ENCODE measurements at places on chromosomes 11 and 22. TPM values are rescaled to one million over a fixed set of nuclear protein-coding genes. Genes with fewer than 3 reads are reported as not detected.

DNA sequence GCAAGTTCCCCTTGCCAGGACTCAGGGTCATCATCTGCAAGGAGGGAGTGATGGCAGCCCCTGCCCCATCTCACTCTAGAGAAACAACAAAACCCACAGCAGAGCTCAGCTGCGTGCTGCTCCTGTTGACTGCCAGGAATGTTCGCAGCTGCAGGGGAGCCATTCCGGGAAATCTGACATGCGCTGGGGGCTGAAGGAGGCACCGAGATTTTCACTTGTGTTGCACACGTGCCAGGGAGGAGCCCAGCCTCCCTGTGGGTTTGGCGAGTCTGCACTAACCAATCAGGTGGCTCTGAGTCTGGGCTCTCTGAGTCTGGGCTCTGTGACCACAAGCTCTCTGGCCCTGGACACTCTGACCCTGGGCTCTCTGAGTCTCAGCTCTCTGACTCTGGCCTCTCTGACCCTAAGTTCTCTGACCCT is 10.5 kb downstream of the FGF3 start:
- DNase-seq, result no peak

- DNase-seq, result no peak
Observed at GRCh38 chr11:116833816-116834534, 3.4 kb downstream of the APOA1 start.

- peak; percentile 30 for DNase-seq
Observed at GRCh38 chr11:74453373-74453975, 13.9 kb downstream of the KCNE3 start.

DNA sequence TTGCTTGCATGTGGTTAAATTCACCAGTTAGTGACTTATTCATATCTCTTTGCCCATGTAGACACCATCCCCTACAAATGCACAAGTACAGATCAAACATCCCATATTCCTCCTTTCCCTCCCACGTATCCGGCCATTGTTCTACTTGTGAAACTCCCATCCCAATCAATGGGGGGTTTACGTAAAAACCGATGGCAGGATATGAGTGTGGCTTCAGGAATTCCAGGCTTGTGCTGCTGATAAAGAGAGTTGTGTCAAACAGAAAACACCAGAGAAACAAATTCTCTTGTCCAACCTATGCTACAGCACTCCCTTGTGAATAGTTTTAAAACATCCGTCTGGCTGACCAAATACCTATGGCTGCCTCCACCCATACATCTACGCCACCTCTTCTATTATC is 15.5 kb downstream of the FLI1 start:
- no peak for DNase-seq

GRCh38 chr22:42091455-42091782 is 847 bp upstream of the NDUFA6 start:
- no peak for DNase-seq

DNA sequence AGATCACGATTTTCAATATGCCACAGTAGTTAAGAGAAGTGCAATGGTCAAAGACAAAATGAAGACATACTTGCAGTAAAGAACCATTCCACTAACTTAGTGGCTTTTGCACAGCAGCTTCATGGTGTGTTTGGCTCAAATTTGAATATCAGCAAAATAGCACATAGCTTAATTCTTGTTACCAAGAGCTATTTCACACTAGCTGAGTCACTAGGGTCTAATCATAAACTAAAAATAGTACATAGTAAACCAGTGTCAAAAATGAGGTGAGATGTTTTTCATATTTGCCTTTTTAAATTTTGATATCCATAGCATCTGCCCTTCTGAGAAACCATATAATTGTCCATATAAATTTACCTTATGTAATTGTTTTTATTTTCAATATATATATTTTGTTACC is 325.0 kb upstream of the LUZP2 start:
- DNase-seq, result no peak

GRCh38 chr11:71420455-71421241 is 27.5 kb downstream of the DHCR7 start:
- DNase-seq, result no peak

- no peak for DNase-seq
Observed at GRCh38 chr22:50303515-50303847, 4.0 kb downstream of the PLXNB2 start.

DNA sequence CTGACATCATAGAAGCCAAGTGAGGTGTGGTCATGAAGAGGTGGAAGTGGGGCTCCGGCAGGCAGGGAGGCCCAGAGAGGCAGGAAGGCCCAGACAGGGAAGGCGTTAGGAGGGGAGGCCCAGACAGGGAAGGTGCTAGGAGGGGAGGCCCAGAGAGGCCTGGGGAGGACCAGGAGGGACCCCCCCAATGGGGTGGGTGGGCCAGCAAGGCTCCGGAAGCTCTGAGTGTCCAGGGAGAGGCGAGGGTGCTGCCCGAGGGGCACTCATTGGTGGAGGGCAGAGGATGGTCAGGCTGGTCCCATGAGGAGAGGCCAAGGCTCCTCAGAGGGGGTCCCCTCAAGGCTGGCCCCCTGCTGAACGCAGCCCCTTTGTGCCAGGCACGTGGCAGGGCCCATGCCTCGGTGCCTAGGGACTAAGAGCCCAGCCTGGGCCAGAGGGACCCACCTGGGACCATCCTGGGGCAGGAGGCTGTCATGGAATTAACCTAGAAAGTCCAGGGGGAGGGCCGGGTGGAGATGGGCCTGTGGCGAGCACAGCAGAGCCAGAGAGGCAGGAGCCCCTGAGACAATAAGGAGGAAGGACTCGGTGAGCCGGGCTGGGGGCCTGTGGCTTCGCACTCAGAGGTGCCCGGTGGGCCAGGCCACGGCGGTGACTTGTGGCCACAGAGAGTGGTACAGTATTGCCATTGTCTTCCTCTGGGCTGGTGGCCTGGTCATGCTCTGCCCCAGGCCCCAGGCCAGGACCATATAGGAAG is 12.2 kb downstream of the PHLDA2 start:
- no peak for DNase-seq

The NLRP10 gene
- not detected for polyA plus RNA-seq

DNA sequence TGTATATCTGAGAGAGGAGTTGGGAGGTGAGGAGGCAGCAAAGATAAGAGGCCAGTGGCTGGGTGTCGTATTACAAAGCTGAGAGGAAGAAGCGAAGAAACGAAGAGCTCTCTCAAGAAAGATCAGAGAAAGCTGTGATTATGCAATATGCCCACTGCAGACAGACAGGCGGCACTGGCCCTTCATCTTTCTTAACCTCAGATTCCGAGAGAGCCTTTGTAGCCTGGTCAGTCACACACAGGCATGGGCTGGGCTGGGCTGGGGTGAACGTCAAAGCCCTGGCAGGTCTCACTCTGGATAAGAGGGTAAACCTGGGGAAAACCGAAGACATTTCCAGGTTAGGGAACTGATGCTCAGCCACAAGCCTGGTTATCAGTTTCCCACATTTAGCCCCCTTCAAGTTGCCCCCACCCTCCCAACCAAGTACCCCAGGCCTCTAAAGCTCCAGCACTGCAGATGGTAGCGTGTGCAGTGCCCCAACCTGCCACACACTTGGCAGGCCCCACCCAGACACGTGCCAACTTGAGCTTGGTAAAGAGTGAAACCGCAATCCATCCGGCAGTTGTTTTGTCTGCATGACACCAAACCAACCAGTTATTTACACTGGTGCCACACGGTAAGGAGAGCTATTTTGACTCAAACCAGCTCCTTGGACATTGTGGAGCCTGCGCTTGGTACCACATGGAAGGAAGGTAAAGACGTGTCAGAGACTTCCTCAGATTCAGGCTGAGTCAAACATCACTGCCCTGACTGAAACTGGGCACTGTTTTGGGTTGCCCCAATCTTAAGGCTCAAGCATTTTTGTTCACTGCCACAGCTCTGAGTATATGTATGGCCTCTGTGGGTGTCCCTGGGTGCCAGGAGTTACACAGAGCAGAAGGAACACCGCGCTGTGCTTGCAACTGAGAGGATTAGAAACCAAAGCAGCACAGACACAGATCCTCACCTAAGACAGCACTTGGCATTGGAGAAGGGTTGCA is 135.9 kb downstream of the FDX1 start:
- DNase-seq, result no peak

The ZBTB44 gene
- 10.7 TPM for polyA plus RNA-seq

DNA sequence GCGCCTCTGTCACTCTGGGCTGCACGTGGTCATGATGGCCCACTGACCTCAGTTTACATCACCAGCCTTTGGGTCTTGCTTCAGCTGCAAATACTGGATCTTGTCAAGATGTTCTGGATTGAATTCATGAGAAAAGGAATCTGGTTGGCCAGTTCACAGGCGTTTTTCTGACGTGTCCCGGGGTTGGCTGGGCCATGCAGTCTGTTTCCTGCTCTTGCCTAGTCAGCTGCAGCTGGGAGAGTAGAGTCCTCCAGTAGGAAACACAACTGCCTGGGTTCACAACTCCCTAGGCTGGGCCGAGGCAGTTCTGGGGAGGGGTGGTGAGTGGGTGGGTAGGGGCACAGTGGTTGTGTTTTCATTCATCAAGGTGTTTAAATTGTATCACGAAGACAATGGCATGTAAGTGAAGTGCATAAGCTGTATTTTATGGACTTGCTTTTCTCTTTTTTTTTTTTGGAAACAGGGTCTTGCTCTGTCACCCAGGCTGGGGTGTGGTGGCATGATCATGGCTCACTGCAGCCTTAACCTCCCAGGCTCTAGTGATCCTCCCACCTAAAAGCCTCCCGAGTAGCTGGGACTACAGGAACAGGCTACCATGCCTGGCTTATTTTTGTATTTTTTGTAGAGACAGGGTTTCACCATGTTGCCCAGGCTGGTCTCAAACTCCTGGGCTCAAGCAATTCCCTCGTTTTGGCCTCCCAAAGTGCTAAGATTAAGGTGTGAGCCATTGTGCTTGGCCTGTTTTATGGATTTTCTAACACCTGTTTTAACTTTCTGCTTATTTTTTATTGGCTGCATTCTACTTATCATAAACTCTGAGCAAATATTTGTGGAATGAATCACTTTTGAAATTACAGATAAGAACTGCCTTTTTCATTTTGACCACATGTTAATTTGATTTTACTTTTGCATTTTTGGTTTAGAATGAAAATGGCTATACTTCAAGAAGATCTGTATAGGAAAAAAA is 54.0 kb upstream of the PITPNB start:
- no peak for DNase-seq

DNA sequence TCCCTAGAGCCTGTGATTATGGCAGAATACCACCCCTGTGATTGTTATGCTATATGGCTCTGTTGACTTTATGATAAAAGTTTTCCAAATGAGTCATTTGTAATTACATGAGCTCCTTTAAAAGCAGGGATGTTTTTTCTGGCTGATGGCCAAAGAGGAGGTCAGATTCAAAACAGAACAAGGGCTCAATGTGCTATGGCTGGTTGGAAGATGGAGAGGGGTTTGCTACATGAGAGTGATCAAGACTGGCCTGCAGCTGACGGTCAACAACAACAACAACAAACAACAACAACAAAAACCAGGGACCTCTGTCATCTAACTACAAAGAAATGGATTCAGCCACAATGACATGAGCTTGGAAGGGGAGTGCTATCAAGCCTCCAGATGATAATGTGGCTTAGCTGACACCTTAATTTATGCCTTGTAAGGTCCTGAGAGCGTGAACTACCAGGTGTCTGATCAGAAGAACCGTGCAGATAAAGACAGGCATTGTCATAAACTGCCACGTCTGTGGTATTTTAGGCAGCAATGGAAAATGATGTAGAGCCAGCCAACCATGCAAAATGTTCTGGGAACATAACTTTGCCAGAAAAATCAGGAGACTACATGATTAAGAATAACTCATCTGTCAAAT is 47.2 kb downstream of the PIWIL3 start:
- no peak for DNase-seq

- no peak for DNase-seq
Observed at GRCh38 chr11:48081151-48082010, 101.0 kb downstream of the PTPRJ start.

GRCh38 chr22:47448231-47449223 is 686.1 kb downstream of the TBC1D22A start:
- no peak for DNase-seq

The OR5A1 gene
- polyA plus RNA-seq, result not detected

The MRGPRX3 gene
- polyA plus RNA-seq, result not detected

- DNase-seq, result peak; percentile 31
Observed at GRCh38 chr11:72573072-72573854, 101.0 kb downstream of the PDE2A start.

- DNase-seq, result no peak
Observed at GRCh38 chr11:15104166-15104565, 10.6 kb upstream of the INSC start.

The TPP1 gene
- polyA plus RNA-seq, result 167 TPM

DNA sequence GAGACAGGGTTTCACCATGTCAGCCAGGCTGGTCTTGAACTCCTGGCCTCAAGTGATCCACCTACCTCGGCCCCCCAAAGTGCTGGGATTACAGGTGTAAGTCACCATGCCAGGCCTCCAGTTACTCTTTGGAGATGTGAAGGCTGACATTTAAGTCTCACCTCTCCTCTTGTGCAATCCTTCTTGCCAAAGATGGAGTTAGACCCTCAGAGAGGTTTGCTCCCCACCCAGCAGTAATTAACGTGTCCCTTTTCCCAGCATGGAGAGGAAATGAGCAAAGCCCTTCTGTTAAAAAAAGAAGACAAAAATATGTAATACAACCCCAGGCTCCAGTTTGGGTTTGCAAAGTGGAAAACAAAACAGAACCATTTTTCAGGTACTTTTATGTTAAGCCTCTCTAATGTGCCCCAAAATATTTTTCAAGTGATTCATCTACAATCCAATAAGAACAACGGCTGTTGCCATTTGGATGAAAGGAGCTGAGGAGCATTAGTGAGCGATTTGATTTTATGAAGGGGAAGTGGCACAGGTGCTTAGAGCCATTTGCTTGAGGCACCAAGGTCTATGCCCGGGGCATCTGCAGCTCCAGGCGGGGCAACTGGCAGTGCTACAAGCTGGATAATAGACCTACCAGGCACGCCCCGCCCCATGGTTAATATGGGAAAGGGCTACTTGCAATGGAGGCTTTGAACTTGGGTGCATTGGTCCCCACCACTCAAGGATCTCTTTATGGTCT is 57.2 kb downstream of the GRIK4 start:
- no peak for DNase-seq

GRCh38 chr22:46684706-46685105 is 53.3 kb downstream of the CERK start:
- no peak for DNase-seq

GRCh38 chr22:17678817-17679385 is 40.3 kb downstream of the BCL2L13 start:
- no peak for DNase-seq

- DNase-seq, result peak; percentile 81
Observed at GRCh38 chr11:47213950-47214565, 716 bp upstream of the DDB2 start.

The SOX6 gene
- not detected for polyA plus RNA-seq

DNA sequence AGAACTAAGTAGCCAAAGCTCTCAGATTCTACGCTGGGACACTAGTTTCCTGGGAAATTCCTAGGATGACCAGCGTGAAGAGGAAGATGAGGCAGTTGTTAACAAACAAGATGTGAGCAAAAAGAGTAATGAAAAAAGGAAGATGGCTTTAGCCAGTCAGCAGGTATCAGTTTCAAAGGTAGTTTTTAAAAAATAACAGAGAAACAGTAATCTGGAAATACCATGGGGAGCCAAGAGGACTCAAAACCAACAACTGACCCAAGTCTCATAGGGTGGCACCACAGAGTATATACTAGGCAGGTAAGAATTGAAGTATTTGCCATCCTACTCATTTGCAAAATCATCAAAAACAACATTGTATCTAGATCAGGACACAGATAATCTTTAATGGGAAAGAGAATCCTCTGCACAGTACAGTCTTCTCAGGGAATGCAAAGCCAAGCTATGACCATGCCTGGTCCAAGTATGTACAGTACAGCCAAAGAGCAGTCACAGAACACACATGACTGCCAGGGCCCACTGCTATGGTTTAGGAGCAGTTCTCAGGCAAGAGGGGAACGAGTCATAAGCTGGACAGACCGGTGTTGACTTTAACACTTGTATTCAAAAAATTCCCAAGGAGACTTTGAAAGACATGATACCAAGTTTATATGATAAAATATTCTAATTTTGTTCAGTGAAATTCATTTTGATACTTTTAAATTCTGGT is 20.6 kb downstream of the MSANTD4 start:
- DNase-seq, result no peak

The YWHAH gene
- polyA plus RNA-seq, result 113 TPM

All from immature natural killer cell (primary cell).